ENCODE measurements at places on chromosomes 13 and 19.

GRCh38 chr13:66501181-66501580 lies 729.0 kb downstream of the PCDH9 start:
- no peak for DNase-seq

- DNase-seq, result no peak
These were observed 15.1 kb downstream of the CUL4A start for GRCh38 chr13:113224486-113224885.

GRCh38 chr13:27533155-27533643 lies 82.8 kb upstream of the MTIF3 start:
- peak; percentile 80 for DNase-seq

DNA sequence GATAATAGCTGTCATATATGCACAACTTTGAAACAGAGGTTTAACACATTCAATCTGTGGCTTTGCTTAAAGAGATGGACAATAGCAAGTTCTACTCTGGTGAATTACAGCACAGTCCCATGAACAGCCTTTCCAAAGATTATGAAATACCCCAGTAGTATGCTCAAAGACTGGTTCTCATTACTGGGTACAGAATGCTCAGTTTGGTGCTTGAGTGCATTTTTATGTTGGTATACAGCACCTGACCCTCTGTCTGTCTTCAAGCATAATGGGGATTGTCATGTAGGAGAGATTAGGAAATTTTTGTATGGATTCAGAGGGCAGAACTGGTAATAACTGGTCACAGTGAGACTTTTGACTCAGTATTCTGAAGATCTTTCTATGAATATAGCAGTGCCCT lies 7.6 kb downstream of the LMO7 start:
- DNase-seq, result no peak

GRCh38 chr19:42247640-42248199 lies 5.3 kb upstream of the GSK3A start:
- DNase-seq, result no peak

DNA sequence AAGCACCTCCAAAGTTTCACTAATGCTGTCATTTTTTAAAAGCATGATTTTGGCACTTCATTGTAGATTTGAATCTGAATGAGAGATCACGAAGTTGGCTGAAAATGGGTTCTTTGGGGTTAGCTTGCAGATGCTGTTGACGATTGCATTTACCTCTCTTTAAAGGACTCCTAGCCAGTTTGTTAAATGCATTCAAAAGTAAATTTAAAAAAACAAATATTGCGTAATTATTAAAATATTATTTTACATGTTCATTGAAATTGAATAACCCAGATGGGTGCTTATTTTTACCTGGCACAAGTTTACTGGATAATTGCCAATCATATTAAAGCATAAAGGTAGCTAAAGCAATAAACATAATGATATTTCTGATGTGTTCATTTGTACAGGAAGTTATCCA lies 172.2 kb downstream of the ABCC4 start:
- DNase-seq, result no peak

DNA sequence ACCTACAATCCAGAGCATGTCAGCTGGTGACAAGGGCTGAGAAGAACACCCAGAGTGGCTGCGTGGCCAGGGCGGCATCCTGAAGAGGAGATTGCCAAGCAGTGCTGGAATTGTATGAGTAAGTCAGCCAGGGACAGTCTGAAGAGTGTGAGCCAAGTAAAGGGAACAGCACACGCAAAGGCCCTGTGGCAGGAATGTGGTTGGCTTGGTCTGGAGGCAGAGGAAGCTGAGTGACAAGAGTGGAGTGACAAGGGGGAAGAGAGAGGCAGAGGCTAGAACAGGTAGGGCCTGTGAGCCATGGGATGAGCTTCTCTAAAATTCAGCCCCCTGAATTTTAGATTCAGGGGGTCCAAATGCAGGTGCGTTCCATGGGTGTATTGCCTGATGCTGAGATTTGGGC lies 53.7 kb upstream of the UQCRFS1 start:
- DNase-seq, result no peak

GRCh38 chr19:852136-853013 lies at the start of gene ELANE:
ELANE (plus strand) TSS chr19:852303; CDS start chr19:852329, 26 bp downstream.
- DNase-seq, result no peak

DNA sequence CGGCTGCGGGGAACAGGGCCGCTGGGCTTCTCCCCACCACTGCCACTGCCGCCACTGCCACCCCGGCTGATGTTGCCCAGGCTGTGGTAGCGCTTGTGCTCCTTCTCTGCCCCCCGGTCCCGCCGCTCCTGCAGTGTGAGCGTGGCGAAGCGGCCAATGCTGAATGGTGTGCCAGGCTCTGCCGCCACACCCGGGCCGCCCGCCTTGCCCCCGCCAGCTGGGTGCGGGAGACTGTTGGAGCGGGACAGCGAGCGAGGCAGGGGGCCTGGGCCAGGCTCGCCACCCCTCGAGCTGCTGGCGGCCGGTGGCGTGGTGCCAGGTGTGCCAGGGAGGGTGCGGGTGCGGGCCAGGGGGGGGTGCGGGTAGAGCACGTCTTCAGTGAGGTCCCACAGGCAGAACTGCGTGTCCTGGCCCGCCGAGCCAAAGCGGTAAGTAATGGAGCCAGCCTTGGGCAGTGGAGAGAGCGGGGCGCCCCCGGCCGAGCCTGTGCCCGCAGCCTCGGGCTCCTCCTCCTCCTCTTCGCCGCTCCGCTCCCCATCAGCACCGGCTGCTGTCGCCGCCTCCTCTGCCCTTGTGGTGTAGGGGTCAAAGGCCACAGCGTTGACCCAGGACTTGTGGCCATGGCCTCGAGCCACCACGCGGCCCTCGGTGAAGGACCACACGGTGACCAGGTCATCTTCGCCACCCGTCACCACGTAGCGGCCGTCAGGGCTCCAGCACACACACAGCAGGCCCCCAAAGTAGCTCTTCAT lies 3.7 kb upstream of the DMPK start:
- no peak for DNase-seq

DNA sequence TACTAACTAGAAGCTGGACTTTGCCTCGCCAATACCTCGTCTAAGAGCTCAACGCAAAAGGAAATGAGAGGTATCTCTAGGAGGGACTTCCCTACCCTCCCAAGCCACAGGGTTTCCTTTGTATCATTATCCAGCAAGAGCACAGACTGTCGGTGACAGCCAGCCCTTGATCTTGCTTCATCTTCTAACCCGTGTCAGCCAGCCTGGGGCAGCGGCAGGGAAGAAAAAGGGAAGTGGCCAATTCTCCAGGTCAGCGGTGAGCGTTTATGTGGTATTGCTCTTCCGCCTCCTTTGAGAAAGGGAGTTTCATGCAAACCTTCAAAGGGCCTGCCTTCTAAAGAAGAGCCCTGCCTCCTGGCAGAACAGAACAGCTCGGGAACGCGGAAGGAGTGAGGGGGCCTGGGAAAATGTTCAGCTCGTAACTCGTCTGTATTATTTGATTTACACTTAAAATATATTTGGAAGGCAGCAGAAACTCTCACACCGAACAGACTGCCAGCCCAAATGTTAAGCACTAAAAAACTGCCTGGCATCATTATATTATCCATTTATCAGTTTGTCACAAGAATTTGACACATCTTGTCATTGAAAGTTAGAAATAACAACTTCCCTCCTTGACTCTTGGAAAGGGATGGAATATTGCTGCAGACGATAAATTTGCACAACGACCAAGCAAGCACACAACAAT lies 41.8 kb downstream of the EFNB2 start:
- DNase-seq, result peak; percentile 96

- peak; percentile 93 for DNase-seq
These were observed at the start of gene SIGLEC10 for GRCh38 chr19:51417107-51417809. SIGLEC10 (minus strand) TSS chr19:51417642; CDS start chr19:51417581, 61 bp downstream.

GRCh38 chr19:38385804-38386257 lies 2.0 kb downstream of the GGN start:
- DNase-seq, result no peak

DNA sequence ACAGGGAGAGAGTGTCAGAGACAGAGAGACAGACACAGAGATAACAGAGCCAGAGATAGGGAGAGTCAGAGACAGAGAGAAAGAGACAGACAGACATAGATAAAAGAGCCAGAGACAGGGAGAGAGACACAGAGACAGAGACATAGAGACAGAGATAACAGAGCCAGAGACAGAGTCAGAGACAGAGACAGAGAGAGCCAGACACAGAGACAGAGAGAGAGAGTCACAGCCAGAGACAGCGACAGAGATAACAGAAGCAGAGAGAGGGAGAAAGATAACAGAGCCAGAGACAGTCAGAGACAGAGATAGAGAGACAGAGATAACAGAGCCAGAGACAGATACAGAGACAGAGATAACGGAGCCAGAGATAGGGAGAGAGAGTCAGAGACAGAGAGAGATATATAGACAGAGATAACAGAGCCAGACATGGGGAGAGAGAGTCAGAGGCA lies 865 bp upstream of the TNFSF9 start:
- DNase-seq, result no peak

DNA sequence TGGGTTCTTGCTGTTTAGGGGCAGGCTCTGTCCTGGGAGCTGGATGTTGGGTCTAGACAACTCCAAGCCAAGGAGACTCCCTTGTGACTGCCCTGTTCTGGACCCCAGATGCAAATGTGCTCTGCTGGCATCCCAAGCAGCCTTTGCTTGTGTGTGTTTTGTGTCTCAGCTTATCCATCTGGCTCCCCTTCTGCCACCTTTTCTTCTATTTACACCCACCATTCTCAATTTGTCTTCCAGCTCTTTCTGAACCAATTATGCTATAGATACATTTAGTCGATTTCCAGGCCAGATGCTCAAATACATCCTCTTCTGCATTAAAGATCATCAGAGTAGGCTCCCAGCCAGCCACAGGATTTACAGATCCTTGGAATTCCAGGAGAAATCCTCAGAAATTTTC lies 115.0 kb upstream of the SLC7A1 start:
- no peak for DNase-seq

- DNase-seq, result no peak
These were observed 463 bp downstream of the PCSK4 start for GRCh38 chr19:1489463-1490310.

DNA sequence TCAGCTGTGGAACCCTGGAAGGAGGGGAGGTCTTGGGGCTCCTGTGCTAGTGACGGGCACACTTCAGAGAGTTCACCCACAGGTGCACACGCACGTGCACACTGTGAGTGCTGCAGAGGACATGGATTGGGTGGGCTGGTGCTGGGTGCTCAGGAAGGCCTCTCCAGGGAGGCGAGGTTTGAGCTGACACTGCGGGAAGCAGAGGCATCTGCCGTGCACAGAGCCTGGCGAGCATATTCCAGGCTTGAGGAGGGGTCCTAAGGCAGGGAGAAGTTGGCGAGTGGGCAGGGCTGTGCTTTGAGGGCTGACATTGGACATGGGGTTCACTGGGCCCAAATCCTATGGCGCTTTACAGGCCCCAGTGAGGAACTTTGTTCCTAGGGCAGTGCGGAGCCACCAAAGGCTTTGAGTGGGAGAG lies 25.6 kb downstream of the CCDC8 start:
- no peak for DNase-seq

DNA sequence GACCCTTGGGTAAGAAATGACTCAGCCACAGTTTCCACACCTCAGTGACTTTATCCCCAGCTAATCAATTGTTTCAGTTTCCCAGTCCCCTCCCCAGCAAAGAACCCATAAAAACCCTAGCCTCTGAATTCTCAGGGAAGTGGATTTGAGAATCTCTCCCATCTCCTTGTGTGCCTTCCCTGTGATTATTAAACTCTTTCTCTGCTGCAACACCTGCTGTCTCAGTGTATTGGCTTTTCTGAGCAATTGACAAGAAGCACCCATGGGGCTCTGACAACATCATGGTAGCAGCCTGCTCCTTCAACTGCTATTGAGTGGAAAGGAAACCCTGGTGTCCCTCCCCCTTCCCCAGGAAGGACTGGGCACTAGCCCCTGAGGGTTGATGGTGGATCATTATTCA lies 73.7 kb downstream of the UQCRFS1 start:
- peak; percentile 6 for DNase-seq

DNA sequence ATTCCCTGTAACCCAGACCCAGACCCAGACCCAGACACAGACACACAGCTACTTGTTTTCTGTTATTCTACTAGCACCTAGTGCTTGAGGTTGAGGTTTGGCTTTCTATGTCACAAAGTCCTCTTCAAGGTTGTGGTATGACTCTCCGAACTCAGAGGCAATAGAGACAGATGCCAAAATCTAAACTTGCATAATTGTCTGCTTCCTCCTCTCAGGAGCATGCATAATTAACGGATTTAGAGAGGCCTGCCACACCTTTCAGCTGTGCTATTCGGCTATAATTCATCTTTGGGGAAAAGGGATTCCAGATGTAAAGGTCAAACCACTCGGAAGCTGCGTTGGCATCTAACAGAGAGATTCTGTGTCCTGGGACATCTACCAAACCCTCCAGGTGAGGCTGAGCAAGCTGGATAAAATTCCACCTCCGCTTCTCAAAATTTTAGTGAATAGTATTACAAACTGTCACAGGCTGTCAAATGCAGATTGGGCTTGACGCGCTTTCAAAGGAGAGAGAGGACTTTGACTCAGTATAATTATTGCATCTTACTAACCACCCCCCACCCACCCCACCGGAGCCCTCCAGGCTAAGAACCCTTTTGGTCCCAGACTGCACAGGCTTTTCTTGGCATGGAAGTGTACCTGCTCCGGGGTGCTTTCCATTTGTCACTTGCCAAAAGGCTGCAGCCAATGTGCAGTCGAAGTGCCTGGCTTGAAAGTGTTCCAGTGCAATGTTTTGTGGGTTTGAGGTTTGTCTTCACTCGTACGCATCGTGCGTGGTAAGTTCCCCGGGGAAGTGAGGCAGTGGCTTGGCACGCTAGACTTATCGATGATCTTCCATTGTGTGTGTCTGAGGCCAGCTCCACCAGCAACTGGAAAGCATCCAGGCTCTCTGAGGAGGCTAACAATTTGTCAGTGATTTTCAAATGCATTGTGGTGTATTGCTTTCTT lies 194.1 kb downstream of the TDRD3 start:
- peak; percentile 91 for DNase-seq

GRCh38 chr19:33226550-33227241 lies 1.0 kb upstream of the SLC7A10 start:
- no peak for DNase-seq

DNA sequence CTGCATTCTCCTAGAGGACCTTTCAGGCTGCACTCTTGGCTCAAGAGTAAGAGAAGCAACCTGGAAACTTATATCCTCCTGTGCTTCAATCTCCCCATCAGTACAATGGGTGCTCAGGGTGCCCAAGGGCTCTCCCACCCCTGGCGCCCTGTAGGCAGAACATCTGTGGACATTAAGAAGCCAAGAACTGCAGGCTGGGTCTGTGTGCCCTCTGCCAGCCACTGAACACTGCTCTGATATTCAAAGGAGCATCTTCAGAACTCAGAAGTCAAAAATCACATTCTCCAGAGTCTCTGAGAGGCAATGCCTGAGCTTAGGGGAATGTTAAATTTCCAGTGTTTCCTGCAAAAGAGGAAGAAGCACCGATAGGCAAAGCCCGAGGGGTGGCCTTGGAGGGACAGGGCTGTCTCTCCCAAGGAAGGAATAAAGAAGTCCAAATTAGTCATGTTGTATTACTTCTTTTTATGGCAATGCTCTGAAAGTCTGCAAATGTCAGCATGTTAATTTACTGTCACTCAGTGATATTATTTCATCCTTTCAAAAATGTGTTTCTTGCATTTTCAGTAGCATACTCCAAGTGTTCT lies 88.1 kb downstream of the TSHZ3 start:
- no peak for DNase-seq

- peak; percentile 77 for DNase-seq
These were observed 6.9 kb downstream of the S1PR5 start for GRCh38 chr19:10510301-10510802.
